ENCODE measurements at places on chromosomes 5 and 9. TPM values are rescaled to one million over a fixed set of nuclear protein-coding genes. Genes with fewer than 3 reads are reported as not detected.

- no peak for DNase-seq
- no peaks in the 10 kb centered on the region for H3K4me1 ChIP-seq
- no peak overlapping the region for H3K4me3 ChIP-seq
- no peak overlapping the region for H3K27ac ChIP-seq
Measured at GRCh38 chr5:126098330-126099017, 324.7 kb upstream of the GRAMD2B start.

- no peaks in the 10 kb centered on the region for H3K27me3 ChIP-seq
- no peaks in the 10 kb centered on the region for H3K36me3 ChIP-seq
- DNase-seq = no peak
- no peak overlapping the region for H3K4me3 ChIP-seq
- no peaks in the 10 kb centered on the region for H3K4me1 ChIP-seq
Measured at GRCh38 chr5:4113905-4114304, 518.3 kb downstream of the IRX1 start.

DNA sequence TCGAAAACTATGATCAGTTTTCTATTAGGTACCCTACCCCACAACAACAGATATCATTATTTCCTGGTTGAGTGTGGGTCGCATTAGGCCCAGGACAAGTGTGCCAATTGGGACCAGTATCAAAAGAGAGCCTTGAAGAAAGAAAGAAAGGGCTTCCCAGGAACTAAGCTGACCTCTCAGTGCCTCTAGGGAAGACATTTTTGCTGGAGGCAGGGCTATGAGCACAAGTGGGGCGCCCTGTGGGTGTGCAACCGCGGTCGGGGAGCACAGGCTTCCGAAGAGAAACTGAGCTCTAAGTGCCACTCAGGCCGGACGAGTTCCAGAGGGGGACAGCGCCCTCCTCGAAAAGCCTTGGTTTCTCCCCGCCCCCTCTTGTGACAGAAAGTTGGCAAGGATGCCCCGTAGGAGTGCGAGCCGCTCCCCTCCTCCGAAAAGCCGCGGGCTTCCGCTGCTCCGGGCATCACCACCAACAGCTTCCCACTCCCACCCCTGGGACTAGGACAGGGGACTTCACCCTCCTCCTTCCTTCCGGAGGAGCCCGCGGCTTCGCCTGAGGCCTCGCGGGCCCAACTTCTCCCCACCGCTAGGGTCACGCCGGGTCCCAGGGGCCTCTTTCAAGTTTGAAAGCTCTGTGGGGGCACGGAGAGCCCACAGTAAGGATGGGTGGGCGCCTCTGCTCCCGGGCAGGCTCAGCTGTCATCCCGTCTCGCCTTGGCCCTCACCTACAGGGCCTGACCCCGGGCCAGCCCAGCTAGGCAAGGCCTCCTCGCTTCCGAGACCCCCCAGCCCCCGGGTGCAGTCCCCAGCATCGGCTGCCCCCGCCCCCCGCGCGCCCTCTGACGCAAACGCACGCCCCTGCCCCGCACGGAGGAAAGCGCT is 2.0 kb downstream of the NR2F1-AS1 start:
- no peak for DNase-seq
- H3K27me3 ChIP-seq = peaks cover 73% of the 10 kb centered on the region
- peaks cover 48% of the 10 kb centered on the region for H3K4me1 ChIP-seq

GRCh38 chr5:116486588-116486987 is 88.0 kb downstream of the SEMA6A start:
- H3K4me1 ChIP-seq = peaks cover 3% of the 10 kb centered on the region
- H3K27me3 ChIP-seq = no peaks in the 10 kb centered on the region
- H3K4me3 ChIP-seq = no peak overlapping the region
- no peak for DNase-seq
- no peaks in the 10 kb centered on the region for H3K36me3 ChIP-seq

DNA sequence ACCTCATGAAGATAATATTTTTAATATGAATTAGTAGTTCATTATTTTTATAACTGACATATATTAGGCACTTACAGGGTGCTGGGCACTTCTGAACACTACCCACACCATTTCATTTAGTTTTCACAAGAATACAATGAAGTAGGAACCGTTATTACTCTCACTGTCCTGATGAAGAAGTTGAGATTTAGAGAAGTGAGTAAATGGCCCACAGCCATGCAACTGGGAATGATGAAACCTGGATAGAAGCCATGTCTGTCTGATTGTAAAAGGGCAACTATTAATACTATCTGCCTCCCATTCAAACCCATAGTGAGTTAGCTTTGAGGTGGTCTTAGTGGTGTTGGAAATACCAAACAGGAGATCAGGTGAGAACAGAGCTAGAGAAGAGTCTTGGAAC is 29.6 kb upstream of the OTULINL start:
- H3K27me3 ChIP-seq = no peaks in the 10 kb centered on the region
- no peaks in the 10 kb centered on the region for H3K36me3 ChIP-seq
- no peak for DNase-seq
- no peaks in the 10 kb centered on the region for H3K4me1 ChIP-seq

TXNDC8 gene
- not detected for total RNA-seq

All from CD4-positive, alpha-beta memory T cell (primary cell).